ENCODE measurements at places on chromosomes 7 and 10. TPM values are rescaled to one million over a fixed set of nuclear protein-coding genes. Genes with fewer than 3 reads are reported as not detected.

DNA sequence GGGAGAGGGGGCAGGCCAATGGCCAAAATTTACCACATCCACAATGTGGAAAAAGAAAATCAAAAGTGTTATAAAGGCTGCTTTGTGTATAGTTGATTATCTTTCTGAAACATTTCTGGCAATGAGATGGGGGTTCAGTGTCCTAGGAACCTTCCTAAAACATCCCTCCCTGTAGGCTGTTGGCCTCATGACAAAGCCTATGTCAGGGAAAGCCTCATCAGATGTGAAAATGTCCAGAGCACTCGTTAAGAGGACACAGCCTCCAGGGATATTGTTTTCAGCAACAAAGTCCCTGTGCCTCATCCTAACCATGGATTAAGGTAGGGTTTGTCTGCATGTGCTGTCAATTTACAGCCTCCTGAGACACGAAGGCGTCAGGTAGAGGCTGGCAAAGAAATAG is 17.0 kb downstream of the SUN3 start:
- no peak overlapping the region for H3K27ac ChIP-seq
- no peaks in the 10 kb centered on the region for H3K36me3 ChIP-seq
- H3K4me3 ChIP-seq: no peak overlapping the region
- no peaks in the 10 kb centered on the region for H3K27me3 ChIP-seq

- no peak for DNase-seq
- H3K27ac ChIP-seq: no peak overlapping the region
- H3K4me3 ChIP-seq: no peak overlapping the region
Measured at GRCh38 chr10:92867235-92867634, 18.9 kb downstream of the EXOC6 start.

DNA sequence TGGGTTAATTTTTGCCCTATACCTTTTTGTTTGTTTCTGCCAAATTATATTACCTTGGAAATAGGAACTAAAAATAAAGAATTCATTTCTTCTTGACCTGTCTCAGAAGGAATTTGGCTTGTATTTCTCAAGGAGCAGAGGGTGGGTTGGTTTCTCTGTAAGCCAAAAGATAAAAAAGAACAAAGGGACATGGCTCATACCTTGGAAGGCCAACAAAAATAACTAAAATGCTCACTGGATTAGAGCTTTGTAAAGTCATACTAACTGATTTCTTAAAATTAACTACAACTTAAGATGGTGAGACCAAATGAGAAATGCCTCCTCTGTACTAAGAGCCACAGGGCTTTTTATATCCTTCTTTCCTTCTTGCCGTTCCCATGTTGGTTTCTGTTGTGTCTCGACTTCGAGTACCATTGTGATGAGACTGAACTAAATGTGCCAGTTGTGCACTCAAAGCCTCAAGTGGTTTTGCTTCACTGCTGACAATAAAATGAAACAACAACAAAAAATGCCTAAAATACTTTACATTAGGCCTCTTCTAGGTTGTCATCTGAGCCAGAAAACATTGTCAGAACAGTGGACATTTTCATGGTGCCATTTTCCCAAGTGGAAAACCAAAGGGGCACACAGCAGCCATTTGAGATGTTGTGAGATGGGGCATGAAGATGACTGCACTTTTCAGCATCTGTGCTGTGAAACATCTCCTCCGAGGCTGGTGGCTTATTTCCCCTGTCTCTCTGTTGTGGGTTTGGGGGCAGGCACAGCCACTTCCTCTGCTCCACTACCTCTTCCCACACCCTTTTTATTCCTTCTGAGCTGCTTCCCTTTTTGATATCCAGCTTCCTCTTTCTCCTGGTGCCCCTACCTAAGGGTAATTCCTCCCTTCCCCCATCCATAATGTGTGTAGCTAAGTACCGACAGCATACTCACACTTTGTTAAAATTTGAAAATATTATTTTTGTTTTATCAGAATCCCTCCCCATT is 51.8 kb upstream of the AGR3 start:
- H3K4me1 ChIP-seq: peaks cover 5% of the 10 kb centered on the region
- no peaks in the 10 kb centered on the region for H3K27me3 ChIP-seq
- H3K36me3 ChIP-seq: no peaks in the 10 kb centered on the region

DNA sequence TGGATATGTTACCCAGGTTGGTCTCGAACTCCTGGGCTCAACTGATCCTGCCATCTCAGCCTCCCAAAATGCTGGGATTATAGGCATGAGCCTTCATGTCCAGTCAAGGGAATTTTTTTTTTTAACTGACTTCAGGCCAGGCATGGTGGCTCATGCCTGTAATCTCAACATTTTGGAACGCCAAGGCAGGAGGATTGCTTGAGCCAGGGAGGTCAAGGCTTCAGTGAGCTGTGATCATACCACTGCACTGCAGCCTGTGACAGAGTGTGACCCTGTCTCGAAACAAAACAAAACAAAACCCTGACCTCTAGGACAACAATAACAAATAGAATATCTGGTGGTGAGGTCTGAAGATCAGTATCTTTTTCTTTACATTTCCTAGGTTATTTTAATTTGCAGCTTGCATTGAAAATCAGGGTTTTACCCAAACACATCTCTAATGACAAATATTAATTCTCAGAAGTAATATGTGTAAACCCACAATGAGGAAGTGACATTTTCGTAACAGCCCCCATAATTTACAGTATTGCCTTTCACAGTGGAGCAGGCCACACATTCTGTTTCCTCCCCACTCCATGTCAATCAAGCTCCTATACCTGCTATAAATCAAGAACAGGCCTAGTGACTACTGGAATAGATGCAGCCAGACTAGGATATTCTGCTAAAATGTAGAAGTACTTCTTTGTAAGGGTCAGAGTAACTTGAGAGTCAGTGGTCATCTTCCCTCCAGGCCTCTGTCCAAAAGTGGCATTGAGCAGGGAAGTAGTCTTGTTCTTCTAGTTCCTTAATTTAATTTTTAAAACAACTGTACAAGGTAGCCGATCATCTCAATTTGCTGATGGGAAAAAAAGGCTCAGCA is 43.3 kb upstream of the ECHDC3 start:
- H3K4me1 ChIP-seq: no peaks in the 10 kb centered on the region
- no peak for DNase-seq
- no peaks in the 10 kb centered on the region for H3K27me3 ChIP-seq
- no peaks in the 10 kb centered on the region for H3K36me3 ChIP-seq

FGL2 gene
- 163 TPM for total RNA-seq

ANKRD1 gene
- total RNA-seq: 2.8 TPM

Measured in thoracic aorta (tissue), 2 donors.